ENCODE measurements at places on chromosomes 1 and 21.

DNA sequence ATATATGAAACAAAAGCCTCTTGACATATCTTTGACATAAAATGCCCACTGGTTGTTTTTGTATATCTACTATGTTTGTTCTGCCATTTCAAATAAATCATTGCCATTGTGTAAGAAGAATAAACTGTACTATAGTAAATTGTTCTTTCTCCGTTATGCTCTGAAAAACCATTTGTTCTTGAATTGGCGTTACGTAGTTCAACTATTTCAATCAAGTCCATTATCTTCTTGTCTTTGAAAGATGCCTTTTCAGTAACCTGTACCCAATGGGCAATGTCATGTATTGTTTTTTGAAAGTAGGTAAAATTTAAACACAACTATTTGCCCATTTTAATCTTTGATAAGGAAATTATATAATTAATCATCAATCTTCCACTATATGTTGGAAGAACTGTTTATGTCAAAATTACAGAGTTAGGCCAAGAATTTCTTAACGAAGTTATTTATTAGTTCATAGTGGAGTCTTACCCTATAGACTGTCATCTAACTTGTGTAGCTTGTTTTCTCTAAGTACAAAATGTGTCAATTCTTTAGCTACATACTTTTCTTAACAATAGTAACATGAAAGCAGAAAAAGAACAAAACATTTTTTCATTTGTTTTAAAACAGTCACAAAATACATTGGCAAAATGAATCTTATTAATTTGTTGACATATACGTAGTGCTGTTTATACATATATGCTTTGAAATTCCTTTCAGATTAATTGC lies 294.8 kb downstream of the PTPRC start:
- DNase-seq, result no peak

DNA sequence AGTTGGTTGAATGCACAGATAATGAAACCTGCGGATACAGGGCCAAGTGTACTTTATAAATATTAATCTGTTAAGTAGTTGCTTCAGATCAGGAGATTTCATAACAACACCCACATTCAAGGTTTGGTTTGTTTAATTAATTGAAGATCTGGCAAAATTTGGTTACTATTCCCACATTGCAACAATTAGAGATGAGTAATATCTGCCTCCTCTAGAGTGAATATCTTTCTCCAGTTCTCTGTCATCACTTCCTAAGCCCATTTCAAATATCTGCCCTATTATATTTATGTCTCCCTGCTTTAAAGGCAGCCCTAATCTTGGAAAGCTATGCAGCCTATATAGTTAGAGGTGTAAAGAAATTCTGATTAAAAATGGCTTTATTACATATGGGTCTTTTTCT lies 61.4 kb downstream of the PPP2R5A start:
- no peak for DNase-seq

- no peak for DNase-seq
These were observed 3.3 kb downstream of the URB1 start for GRCh38 chr21:32389337-32390015.

DNA sequence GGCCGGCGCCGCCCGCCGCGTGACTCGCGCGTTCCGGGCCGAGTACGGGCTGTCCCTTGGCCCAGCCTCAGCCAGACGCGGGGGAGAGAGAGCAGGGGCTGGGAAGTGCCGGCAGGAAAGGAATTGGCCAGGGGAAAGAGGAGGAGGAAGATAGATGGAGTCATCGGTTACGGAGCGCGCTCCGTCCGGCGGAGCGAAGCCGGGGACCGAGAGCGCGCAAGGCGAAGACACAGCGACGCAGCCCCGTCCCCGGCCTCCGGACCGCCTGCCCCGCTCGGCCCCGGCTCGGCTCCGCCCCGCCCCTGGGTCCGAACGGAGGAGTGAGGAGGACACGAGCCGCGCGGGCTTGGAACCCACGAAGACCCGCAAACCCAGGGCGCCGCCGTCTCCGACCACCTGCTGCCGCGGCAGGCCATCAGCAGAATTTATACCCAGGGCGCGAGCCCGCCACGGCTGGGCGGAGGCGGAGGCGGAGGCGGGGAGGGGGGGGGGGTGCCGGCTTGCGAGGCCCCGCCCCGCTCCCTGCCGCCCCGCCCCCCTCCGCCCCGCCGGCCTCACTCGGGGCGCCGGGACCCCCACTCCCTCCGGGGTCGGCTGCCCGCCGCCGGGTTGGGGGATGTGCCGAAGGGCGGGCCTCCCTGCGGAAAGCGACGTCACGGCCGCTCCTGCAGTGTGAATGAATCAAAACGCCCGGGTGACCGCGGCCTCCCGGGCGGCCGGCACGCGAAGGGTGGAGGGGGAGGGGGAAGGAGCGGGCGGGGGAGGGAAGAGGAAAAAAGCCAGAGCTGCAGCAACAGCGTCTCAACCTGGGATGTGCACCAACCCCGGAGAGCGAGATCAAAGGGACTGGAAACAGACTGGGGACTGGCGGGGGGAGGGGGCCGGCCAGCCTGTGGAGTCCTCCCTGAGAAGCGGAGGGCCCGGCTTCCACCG lies at the start of gene LHX4:
LHX4 (plus strand) TSS at position 782 of the 933 bp plus-strand sequence. CDS start 266 bp downstream, outside the sequence.
- no peak for DNase-seq

- no peak for DNase-seq
These were observed 129.7 kb downstream of the VPS13D start for GRCh38 chr1:12359359-12360133.

DNA sequence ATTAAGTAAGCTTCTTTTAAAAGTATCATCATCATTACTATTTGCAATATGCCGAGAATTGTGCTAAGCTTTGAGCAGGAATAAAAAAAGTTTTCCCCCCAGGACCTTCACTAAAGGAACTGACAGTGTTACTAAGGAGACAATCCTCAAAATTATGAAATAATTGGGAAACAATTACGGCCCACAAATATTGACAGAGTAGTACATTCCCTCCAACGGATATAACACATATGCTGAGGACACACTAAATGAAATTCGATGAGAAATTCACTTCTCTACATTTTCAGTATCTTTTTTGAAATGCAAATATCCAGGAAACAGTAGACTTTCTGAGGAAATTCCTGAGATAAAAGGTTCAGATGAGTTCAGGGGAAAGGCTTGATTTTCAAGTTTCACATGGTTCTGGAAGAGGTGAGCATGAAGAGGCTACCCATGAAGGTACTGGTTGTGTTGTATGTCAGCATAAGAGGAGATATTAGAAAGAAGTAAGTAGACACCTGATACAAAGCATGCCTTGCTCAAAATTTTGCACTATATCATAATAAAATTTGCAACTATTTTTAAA lies 171.2 kb upstream of the NR5A2 start:
- DNase-seq, result no peak

- no peak for DNase-seq
These were observed 5.9 kb upstream of the VPS45 start for GRCh38 chr1:150061632-150062101.

DNA sequence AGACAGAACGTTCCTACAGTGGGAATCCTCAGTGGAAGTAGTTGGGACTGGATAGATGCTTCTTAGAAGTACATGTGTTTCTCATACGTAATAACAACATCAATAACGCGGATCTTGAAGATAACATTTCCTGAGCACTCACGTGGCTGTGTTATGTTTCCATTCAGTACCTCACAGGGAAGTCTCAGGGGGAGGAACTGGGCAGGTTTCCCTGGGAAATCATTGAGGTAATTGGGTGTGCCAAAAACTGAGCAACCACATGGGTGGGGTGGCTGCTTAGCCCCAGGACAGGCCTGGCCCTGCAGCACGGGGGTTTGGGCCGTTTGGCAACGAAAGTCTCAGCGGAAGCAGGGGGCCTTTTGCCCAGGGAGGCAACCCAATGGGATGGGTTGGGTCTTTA lies 133.8 kb downstream of the ZSCAN20 start:
- DNase-seq, result no peak

- DNase-seq, result no peak
These were observed 44.9 kb downstream of the GADD45A start for GRCh38 chr1:67729872-67730271.

- DNase-seq, result no peak
These were observed 14.4 kb downstream of the CDK18 start for GRCh38 chr1:205518661-205519540.

DNA sequence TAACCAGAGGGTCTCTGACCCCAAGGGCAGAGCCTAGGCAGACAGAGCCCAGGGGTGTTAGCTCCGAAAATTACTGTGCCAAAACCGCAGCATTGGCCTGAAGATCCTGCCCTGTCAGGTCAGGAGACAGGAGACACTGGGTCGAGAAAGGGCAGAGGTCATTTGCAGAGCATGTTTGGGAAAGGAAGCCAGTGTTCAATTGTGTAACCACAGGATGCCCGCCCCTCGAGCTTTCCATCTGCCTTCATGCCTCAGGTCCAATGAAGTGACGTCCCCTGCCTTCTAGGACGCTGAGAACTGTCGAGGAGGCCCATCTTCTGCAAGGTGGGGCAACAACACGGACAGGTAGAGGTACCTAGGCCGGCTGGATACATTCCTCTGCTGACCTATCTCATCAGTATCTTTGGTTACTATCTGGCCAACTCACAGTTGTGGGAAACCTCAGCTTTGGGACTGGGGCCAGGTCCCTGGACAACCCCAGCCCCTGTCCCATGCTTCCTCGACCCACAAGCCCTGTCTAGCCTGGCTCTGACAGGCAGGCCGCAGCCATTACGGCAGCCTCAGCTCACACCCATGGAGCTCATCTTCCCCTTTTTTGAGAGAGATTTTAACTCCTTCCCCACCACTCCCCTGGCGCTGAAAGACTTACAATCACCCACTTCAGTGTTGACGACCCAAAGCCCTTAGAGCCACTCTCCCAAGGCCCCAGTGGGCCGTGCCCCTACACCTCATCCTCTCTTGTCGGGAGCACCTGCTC lies 1.3 kb downstream of the ARL8A start:
- DNase-seq, result no peak
